ENCODE measurements at places on chromosomes 5 and 9. TPM values are rescaled to one million over a fixed set of nuclear protein-coding genes. Genes with fewer than 3 reads are reported as not detected.

The CCDC171 gene
- 2.6 TPM for total RNA-seq

The PCDHB9 gene
- total RNA-seq, result 0.07 TPM

The PCDHGA3 gene
- not detected for total RNA-seq

The ADAMTS16 gene
- total RNA-seq, result 2.4 TPM

The DNAI1 gene
- total RNA-seq, result 1.1 TPM

The SLC6A7 gene
- total RNA-seq, result not detected

The SNCAIP gene
- not detected for total RNA-seq

The CDO1 gene
- 0.17 TPM for total RNA-seq

The PHF24 gene
- 0.47 TPM for total RNA-seq

The GARNL3 gene
- total RNA-seq, result 8.8 TPM

The ENG gene
- total RNA-seq, result 0.76 TPM

The SLC23A1 gene
- total RNA-seq, result not detected

The LCP2 gene
- 0.61 TPM for total RNA-seq

The TTC23L gene
- total RNA-seq, result 1.0 TPM

The WHRN gene
- total RNA-seq, result 12.8 TPM

The SOX30 gene
- 0.27 TPM for total RNA-seq

GRCh38 chr9:38284039-38284575 lies 108.4 kb upstream of the ALDH1B1 start:
- DNase-seq, result no peak

GRCh38 chr5:133708331-133708850 lies 96.0 kb upstream of the FSTL4 start:
- DNase-seq, result no peak

DNA sequence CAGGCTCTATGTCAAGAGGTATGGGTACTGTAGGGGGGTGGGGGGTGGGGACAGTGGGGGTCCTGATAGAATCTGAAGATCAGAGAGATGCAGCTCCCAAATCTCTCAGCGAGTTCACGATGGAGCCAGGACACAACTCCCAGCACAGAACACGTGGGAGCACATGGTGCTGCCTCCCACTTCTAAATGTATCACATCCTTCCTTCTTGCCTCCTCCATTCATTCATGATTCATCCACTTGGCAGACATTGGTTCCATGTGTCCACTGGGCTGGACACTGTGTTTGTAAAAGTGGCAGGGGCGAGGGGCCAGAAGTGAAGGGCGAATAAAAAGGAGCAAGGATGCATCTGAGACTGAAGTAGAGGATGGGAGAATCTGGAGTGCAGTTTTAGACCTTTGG lies 33.9 kb downstream of the SH3TC2 start:
- no peak for DNase-seq

- no peak for DNase-seq
Measured at GRCh38 chr5:145856285-145856818, 16.5 kb downstream of the GRXCR2 start.

DNA sequence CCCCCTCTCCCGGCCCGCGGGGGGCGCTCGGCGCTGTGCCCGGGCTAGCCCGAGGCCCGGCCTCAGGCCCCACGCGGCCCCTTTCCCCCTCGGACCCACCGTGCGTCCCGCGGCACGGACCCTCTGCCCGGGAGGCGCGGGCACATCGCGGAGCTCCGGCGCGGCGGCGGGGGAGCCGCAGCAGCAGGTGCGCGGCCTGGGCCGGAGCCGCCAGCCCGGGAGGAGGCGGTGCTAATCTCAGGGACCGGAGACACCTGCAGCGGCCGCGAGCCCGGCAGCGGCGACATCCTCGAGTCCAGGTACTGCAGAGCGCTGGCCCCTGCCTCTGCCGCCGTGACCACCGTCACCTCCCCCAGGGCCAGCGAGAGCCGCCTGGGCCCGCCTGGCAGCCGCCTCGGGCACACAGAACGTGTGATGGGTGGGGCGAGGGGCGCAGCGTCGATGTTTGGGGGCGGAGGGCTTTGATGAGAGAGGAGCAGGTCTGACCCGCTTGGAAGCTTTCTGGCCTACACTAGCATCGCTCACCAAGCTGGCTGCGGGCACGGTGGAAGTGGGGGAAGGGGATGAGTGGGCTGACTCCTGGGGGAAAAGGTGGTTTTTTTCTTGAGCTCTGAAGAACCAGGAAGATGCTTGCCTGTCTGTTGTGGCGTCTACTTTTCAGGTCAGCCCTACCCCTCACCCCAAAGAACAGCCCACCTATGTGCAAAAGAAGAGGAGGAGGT lies 524 bp downstream of the CYFIP2 start:
- DNase-seq, result no peak

- DNase-seq, result no peak
Measured at GRCh38 chr9:99345451-99345850, 123.4 kb downstream of the SEC61B start.

DNA sequence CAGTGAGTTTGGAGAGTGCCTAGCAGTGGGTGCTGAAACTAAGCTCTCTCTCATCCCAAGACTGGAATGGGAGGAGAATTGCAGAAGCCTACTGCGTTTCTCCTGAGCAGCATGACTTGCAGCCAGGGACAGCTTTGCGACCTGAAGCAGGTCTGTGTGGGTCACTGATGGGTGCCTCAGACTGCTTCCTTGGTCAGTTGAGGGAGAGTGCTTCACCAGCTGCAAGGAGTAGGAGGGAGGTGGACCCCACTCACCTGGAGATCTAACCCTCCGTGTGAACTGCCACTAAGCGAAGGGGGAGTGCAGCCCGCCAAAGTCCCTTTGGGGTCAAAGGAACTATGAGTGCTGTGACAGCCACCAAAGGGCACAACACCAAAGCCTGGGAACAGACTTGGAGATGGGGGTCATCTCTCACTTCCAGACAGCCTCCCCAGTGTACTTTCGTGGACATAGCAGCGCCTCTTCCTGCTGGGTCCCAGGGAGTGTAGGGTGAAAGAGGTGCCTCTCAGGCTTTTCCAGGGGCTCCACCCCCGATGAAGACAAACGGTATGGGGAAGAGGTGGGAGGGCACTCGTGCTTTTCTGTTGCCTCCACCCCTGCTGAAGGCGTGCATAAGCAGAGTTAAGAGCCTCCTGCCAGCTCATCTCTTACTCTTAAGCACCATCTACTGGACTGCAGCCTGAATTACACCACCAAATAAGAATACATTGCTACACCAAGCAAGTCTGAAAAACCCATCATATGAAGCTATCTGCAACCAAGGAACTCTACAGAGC lies 34.3 kb upstream of the MACIR start:
- peak; percentile 57 for DNase-seq

DNA sequence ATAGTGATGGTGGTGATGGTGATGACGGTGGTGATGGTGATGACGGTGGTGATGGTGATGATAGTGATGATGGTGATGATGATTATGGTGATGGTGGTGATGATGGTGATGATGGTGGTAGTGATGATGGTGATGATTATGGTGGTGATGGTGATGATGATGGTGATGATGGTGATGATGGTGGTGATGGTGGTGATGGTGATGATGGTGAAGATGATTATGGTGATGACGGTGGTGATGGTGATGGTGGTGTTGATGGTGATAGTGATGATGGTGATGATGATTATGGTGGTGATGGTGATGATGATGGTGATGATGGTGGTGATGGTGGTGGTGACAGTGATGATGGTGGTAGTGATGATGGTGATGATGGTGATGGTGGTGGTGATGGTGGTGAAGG lies 149.2 kb upstream of the IRX1 start:
- no peak for DNase-seq

- peak; percentile 95 for DNase-seq
Measured at GRCh38 chr5:149439899-149440542, 60.9 kb upstream of the IL17B start.

DNA sequence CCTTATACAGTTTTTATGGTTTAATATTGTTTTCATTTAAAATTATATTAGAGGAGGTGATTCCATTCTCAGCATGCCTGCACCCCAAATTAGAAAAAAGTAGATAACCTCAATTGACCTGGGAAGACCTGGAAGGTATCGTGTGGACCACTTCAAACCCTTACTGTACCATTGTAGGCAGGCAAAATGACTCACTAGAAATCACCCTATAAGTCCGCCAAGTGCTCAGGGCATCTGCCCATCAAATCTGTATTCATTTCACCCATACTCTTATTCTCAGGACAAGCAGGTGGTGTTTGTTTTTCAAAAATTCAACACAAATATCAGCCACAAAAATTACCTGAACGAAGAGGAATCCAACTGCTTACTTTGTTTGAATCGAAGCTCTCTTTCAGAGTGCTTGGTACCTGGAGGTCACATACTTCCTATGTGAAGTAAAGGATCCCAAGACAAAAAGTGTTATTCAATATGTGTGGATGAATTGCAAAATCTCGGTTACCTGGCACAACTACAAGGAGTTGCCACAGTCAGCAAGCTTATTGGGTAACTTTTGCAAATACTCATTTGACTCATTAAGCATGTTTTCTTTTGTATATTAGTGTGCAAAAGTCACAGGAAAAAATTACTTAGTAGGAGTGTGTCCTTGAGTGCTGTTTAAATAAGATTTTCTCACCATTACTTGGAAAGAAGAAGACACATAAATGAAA lies 216.2 kb downstream of the ENC1 start:
- no peak for DNase-seq

DNA sequence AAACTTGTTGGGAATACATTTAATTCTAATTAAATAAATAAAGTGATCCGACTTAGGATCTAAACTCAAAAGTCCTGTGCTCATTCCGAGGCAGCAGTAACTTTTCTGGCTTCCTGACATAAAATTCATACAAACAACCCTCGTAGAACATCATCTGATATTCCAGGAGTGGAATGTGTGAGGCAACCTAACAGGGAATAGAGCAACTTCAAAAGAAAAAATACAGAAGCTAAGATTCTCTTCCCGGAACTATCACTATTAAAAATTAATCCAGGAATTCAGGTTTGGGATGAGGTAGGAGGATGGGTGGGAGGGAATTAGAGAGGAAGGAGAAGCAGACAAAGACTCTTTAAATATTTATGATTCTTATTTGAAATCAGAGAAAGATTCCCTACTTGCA lies 32.9 kb upstream of the TRIO start:
- DNase-seq, result no peak

- no peak for DNase-seq
Measured at GRCh38 chr5:161775891-161776290, 72.0 kb upstream of the GABRA1 start.

DNA sequence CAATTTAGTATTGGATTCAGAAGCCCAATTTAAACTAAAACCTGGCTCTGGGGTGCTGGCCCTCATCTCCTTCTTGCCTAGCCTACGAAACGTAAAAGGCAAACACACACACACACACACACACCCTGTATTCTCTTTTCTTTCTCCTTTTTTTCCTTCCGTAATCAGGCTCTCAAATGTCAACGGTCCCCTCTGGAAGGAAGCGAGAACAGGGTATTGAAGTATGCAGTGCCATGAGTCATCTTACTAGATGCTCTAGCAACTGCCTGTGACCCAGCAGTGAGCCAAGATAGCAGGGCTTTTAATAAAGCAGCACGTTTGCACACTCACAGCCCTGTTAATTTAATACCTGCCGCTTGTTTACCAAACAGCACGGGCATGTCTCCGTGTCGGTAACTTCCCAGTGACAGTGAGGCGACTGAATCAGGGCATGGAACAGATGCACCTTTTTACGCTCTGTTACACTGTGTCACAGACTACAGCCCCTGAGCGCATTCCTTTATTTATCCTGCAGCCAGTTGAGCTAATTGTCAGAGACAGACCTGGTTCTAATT lies 243.8 kb downstream of the BNC2 start:
- DNase-seq, result no peak

DNA sequence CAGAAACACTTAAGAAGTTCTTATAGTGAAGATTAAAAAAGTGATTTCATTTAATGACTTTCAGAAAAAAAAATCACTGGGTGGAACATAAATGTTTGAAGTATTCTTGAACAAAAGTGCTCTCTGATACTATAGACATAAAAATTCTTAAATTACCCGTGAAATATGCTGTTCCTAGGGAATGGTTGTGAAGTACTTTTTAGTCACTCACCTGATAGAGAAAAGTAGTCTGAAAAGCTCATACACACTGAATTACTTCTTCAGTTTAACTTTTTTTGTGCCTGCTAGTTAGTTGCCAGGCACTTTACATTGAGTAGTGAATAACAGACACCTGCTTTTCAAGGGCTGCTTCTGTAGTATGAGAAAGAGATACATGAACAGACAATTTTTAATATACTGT lies 78.0 kb downstream of the SH3GL2 start:
- DNase-seq, result no peak

DNA sequence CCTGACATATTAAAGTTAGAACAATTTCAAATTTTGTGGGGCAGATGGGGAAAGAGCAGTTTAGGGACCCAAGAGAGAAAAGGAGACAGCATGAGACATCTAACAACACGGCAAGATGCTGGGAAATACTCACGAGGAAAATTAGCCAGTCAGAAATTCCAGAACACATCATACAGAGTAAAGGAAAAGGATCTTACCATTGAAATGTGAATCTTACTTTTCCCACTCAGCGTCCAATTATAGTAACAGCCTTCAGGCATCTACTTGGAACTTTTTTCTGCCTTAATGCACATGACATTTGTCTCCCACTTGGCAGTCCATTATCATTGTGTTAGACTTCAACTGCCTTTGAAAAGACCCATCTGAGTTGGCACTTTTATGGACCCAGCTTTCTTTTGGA lies 189.7 kb upstream of the SLC27A6 start:
- no peak for DNase-seq

DNA sequence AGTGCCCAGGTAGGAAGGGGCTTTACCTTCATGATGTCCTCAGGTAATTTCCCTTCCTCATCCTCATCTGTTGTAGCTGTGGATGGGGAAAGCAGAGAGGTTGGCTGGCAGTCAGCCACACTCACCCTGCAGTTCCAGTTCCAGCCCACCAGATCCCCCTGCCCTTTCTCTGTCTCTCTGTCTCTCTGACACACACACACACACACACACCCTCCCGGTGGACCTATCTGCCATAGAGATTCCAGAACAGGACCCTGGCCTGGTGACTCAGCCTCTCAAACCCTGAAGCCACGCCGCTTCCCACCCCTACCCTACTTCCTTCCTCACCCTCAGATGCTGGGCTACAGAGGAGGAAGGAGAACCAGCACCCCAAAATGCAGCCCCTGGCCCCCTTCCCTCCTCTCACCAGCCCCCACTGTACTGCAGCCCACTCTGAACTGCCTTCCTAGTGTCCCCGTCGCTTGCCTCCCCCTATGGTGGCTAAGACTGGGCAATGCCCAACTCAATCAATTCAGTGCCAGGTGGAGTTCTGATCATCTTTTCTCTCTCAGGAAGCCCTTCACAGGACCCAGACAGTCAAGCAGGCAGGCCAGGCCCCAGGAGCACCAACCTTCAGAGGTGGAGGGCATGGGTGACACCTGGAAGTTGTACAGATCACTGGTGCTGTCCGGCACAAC lies 4.8 kb downstream of the IRF1 start:
- no peak for DNase-seq

GRCh38 chr5:72212171-72212570 lies 104.9 kb downstream of the MAP1B start:
- no peak for DNase-seq

- DNase-seq, result no peak
Measured at GRCh38 chr9:84339962-84340361, 596 bp downstream of the SLC28A3 start.

- no peak for DNase-seq
Measured at GRCh38 chr9:78698371-78698770, 401.4 kb downstream of the PSAT1 start.

- DNase-seq, result no peak
Measured at GRCh38 chr5:181052672-181053487, 12.8 kb downstream of the BTNL9 start.

- DNase-seq, result no peak
Measured at GRCh38 chr5:139494832-139495231, 12.3 kb upstream of the STING1 start.

GRCh38 chr5:112857866-112858265 lies 3.2 kb upstream of the SRP19 start:
- DNase-seq, result no peak

- no peak for DNase-seq
Measured at GRCh38 chr9:35510383-35510753, 20.5 kb downstream of the RUSC2 start.

All from HCT116 (cell line).